A673 (cell line): ENCODE measurements at places on chromosomes 7 and 10.

- no peaks in the 10 kb centered on the region for H3K36me3 ChIP-seq
- H3K4me3 ChIP-seq = no peak overlapping the region
- H3K27me3 ChIP-seq = no peaks in the 10 kb centered on the region
- H3K4me1 ChIP-seq = peaks cover 38% of the 10 kb centered on the region
These were observed 99.5 kb downstream of the MKI67 start for GRCh38 chr10:128026615-128027300.

- no peak for DNase-seq
- no peaks in the 10 kb centered on the region for H3K4me1 ChIP-seq
- H3K4me3 ChIP-seq = no peak overlapping the region
- no peak overlapping the region for H3K27ac ChIP-seq
- H3K27me3 ChIP-seq = peaks cover 3% of the 10 kb centered on the region
These were observed 77.6 kb upstream of the MAGI2 start for GRCh38 chr7:79531116-79531515.

DNA sequence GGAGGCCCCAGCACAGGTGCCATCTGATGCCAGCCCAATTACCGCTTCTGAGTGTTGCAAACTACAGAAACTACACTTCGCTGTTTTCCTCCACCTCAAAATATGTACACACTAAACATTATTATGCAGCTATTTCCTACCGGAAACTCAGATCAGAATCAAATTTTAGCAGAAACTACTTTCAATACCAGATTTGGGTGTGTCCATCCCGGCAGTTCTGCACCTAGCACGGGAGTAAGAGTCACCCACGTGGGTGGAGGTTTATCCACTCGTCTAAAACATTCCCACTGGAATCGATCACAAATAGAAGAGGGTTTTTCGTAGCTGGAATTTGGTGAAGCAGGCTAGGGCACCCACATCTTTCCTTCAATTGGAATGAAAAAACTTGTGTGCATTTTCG lies 214.4 kb upstream of the PRKCQ start:
- no peaks in the 10 kb centered on the region for H3K27me3 ChIP-seq
- no peak overlapping the region for H3K4me3 ChIP-seq
- no peak overlapping the region for H3K27ac ChIP-seq
- no peaks in the 10 kb centered on the region for H3K36me3 ChIP-seq
- DNase-seq = no peak

DNA sequence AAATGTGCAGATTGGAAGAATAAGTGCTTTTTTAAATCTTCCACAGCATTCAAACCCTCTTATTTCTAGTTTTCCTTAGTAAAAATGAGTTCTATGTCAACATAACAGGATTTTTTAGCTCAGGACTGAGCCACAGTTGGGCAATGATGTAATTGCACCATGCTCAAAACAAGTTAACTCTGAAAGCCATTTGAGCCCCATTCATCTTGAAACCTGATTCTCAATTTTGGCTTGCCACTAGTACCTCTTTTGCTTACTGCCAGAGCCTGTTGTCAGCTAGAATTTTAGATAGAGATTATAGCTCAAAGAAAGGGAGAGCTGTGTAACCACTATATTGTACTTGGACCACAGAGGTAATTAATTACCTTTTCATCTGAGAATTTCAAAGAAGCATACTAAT lies 1028.5 kb upstream of the PHF14 start:
- no peak overlapping the region for H3K4me3 ChIP-seq
- H3K27me3 ChIP-seq = no peaks in the 10 kb centered on the region
- no peak overlapping the region for H3K27ac ChIP-seq
- H3K4me1 ChIP-seq = no peaks in the 10 kb centered on the region
- no peaks in the 10 kb centered on the region for H3K36me3 ChIP-seq

GRCh38 chr10:24882047-24882698 lies 70.2 kb downstream of the PRTFDC1 start:
- peaks cover 13% of the 10 kb centered on the region for H3K4me1 ChIP-seq
- H3K4me3 ChIP-seq = no peak overlapping the region
- H3K27me3 ChIP-seq = no peaks in the 10 kb centered on the region
- H3K36me3 ChIP-seq = no peaks in the 10 kb centered on the region
- peak; percentile 73 for DNase-seq
- H3K27ac ChIP-seq = no peak overlapping the region

GRCh38 chr7:22577470-22578001 lies 77.5 kb upstream of the STEAP1B start:
- no peaks in the 10 kb centered on the region for H3K36me3 ChIP-seq
- peaks cover 10% of the 10 kb centered on the region for H3K4me1 ChIP-seq
- DNase-seq = peak; percentile 66
- no peaks in the 10 kb centered on the region for H3K27me3 ChIP-seq
- no peak overlapping the region for H3K4me3 ChIP-seq

DNA sequence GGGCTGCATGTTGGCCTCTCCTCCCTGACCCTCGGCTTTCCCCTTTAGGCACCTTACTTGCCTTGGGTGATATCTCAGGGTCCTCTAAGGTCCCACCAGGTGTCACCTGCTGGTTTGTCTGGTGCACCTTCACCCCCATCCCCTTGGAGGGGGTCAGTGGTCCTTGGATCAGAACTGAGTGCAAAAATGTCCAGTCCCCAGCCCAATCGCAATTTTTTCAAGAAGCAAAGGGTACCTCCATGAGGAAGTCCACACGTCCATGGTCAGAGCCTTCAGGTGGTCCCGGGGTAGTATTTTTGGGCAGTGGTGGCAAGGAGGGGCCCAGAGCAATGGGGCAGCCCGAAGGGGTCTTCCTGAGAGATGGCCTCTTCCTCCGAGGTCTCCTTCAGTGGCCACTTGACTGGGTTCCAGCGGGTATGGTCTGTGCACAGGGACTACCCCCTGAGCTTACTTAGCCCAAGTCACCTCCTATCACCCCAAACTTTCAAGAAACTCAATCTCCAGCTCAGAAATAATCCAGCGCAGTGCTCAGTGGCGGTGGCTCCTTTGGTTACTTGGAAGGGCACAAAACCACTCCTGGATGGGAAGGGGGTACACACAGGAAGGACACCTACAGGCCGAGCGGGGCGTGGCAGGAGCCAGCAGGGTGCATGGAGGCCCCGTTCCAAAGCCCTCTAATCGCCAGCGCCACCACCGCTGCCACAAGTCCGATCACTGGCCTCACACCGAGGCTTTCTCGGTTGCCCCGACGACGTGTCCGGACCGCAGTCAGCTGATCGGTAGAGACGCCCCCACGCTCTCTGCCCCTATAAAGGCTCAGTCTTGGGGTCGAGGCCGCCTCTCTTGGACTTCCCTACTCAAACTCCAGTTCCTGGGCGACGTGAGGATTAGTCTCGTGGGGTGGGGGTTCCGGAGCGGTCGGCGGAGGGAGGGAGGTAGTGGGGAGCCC lies 4.5 kb downstream of the SAP25 start:
- peak; percentile 67 for DNase-seq
- no peak overlapping the region for H3K27ac ChIP-seq
- no peaks in the 10 kb centered on the region for H3K36me3 ChIP-seq
- peak overlapping the region; percentile 35 for H3K4me3 ChIP-seq
- H3K27me3 ChIP-seq = no peaks in the 10 kb centered on the region

DNA sequence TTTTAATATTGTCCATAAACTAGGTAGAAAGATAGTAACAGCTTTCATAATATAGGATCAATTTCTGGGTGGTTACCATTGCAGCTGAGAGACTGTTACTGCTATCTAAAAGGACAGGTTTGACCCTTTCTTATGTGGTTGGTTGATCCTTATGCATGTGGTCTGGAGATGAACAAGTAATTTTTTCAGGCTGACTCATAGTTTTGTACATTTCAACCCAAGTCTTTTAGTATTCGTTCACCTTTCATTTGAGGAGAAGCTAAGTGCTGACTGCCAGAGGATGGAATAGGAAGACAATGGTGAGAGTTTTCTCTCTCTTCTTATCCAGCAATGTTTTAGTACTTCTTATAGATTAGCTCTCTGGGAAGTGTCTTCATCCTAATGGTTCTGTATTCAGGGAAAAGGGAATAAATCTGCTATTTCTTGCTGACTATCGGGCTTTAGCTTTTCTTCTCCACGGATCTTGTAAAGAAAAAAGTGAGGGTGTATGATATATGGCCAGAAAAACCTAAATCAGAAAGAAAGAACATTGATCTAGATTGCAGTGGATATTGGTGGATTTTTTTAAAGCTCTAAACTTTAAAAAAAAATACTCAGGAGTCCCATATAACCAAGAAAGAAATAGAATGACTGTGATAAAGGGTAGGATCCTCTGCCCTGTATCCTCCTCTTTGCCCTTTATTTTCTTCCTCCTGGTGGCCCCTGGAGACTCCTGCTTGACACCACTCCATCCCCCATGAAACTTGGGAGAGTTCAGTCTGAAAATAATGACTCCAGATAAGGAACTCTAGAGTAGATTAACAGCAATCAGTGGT lies 88.0 kb downstream of the CPED1 start:
- no peaks in the 10 kb centered on the region for H3K27me3 ChIP-seq
- H3K4me3 ChIP-seq = no peak overlapping the region
- H3K36me3 ChIP-seq = no peaks in the 10 kb centered on the region
- no peaks in the 10 kb centered on the region for H3K4me1 ChIP-seq
- no peak overlapping the region for H3K27ac ChIP-seq

DNA sequence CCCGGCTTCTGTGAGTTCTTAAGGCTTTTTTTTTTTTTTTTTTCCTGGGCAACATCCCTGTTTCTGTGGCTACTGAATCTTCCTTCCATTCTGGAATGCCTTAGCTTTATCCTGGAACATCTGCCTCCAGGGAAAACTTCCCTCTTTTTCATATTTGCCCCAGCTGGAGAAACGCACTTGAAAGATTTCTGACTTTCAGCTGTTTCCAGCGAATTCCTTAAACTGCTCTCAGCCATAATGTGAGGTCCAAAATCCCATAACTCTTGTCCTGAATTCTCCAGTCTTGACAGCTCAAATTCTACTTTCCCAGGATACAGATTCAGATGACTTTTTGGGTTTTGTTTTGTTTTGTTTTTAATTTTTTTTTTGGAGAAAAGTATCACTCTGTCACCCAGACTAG lies 263.6 kb upstream of the AUTS2 start:
- H3K36me3 ChIP-seq = no peaks in the 10 kb centered on the region
- H3K27ac ChIP-seq = no peak overlapping the region
- no peak overlapping the region for H3K4me3 ChIP-seq
- no peaks in the 10 kb centered on the region for H3K27me3 ChIP-seq

DNA sequence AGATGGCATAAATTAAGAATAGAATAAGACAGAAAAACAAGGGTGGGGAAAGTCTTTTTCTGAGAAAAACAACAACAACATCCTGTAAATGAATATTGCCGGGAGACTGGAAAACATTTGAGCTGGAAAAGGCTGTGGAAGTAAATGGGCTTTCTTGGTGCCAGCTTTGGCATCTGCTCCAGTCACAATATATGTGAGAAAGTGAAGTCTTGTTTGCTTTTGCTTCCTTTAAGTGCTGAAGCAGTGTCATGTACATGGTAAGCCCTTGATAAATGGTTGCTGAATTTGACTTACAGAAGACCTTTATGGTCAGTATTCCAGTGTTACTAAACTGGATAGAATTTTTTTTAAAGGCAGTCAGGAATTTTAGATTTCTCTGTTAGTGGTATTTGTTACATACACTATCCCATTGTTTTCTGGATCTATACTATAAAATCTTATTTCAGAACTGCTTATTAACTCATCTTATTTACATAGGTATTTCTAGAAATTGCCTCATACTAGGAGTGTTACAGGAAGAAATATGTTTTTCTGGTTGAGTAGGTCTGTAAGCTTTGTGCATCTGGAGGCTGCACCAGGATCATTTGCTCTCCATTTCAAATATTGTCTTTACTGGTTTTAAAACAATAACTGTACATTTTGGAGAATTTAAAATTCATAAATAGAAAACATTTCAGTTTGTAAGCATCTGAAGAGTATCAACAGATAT lies 201.7 kb upstream of the FOXP2 start:
- H3K4me3 ChIP-seq = no peak overlapping the region
- H3K27me3 ChIP-seq = peaks cover 15% of the 10 kb centered on the region
- no peaks in the 10 kb centered on the region for H3K4me1 ChIP-seq
- no peak for DNase-seq
- H3K27ac ChIP-seq = no peak overlapping the region
- H3K36me3 ChIP-seq = no peaks in the 10 kb centered on the region

DNA sequence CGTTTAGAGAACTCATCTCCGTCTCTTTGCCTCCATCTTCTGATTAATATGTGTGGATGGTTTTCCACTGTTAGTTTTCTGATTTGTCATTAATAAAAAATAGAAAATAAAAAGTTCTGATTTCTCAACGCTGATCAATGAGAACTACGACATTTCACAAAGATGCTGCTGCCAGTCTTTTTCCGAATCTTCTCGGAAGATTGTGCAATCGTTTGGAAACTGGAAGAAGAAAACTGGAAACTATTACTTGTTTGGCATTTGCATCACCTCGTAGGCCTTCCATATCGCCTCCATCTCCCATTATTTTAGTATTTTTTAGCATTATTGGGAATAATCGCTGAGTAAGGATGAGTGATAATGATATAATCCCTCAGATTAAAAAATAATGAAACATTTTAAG lies 123.2 kb upstream of the KLF6 start:
- H3K4me3 ChIP-seq = no peak overlapping the region
- H3K4me1 ChIP-seq = no peaks in the 10 kb centered on the region
- DNase-seq = no peak
- H3K27ac ChIP-seq = no peak overlapping the region
- H3K36me3 ChIP-seq = no peaks in the 10 kb centered on the region
- H3K27me3 ChIP-seq = no peaks in the 10 kb centered on the region

- H3K27me3 ChIP-seq = no peaks in the 10 kb centered on the region
- no peak overlapping the region for H3K4me3 ChIP-seq
- no peak overlapping the region for H3K27ac ChIP-seq
- H3K4me1 ChIP-seq = peaks cover 10% of the 10 kb centered on the region
These were observed 39.6 kb upstream of the CABCOCO1 start for GRCh38 chr10:61623161-61623560.

DNA sequence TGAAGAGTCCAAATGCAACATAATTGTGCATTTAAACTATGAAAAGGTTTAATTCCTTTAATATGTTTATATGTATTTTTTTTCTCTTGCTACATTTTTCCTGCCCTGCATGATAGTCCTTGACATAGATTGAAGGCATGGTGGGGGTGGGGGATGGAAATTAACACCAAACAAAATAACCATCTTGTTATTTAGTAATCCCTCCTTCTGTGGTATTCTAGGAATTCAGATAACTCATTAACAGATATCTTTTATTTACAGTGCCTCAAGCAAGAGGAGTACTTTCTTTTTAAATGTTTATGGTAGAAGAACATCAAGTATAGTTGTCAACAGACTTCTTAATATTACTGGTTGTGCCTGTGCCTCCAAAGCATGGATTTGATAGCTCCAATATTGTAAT lies 337.6 kb upstream of the SEMA3A start:
- H3K27me3 ChIP-seq = no peaks in the 10 kb centered on the region
- no peaks in the 10 kb centered on the region for H3K4me1 ChIP-seq
- H3K4me3 ChIP-seq = no peak overlapping the region
- no peaks in the 10 kb centered on the region for H3K36me3 ChIP-seq

- DNase-seq = no peak
- no peaks in the 10 kb centered on the region for H3K4me1 ChIP-seq
- H3K27me3 ChIP-seq = peaks cover 6% of the 10 kb centered on the region
These were observed 147.1 kb downstream of the BUB3 start for GRCh38 chr10:123301077-123301857.

DNA sequence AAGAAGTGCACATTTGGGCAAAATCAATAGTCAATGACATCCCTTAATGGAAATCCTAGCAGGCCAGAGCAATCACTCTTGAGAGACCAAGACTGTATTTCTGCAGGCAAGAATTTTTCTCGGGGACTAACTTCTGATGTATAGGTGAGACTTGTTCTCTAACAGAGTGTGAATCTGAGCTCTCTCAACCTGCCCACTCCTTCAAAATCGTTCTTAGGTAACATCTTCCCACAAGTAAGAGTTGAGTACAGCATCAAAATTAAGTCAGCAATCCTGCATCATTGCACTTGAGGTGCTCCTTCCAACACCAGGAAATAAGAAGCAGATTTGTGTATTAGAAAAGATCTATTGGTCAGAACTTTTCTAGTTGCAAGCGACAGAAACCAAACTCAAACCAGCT lies 25.6 kb upstream of the GFRA1 start:
- H3K4me3 ChIP-seq = no peak overlapping the region
- H3K27me3 ChIP-seq = peaks cover 42% of the 10 kb centered on the region
- no peaks in the 10 kb centered on the region for H3K4me1 ChIP-seq
- no peak for DNase-seq
- no peak overlapping the region for H3K27ac ChIP-seq
